ENCODE measurements at places on chromosomes 3 and 15.

DNA sequence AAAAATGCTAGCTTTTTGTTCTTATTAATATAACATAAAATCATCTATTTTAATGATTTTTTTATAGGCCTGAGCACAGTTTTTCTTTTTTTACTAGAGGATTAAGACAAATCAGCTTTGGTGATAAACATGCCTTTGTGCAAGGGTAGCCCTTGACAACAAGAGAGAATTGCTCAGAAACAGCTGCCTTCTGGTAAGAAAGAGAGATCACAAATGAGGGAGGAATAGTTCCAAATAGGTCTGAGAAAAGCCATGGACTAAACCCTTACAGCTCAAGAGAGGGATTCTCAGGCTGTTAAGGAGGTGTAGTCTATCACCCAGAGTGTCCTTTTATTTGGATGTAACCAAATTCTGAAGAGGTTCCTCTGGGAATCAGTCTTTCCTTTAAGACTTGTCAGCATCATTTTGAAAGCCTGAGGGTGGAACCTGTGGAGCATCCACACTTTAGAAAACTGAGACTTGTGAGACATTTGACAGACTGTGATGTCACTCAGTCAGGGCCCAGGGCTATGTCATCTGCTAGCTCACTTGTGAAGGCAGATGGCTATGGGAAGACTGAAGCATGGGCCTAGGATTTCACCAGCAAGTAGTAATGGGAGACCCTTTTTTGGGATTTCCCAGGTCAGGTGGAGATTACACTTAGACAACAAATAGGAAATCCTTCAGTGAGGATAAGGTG lies 102.9 kb upstream of the KCNAB1 start:
- no peak for DNase-seq

DNA sequence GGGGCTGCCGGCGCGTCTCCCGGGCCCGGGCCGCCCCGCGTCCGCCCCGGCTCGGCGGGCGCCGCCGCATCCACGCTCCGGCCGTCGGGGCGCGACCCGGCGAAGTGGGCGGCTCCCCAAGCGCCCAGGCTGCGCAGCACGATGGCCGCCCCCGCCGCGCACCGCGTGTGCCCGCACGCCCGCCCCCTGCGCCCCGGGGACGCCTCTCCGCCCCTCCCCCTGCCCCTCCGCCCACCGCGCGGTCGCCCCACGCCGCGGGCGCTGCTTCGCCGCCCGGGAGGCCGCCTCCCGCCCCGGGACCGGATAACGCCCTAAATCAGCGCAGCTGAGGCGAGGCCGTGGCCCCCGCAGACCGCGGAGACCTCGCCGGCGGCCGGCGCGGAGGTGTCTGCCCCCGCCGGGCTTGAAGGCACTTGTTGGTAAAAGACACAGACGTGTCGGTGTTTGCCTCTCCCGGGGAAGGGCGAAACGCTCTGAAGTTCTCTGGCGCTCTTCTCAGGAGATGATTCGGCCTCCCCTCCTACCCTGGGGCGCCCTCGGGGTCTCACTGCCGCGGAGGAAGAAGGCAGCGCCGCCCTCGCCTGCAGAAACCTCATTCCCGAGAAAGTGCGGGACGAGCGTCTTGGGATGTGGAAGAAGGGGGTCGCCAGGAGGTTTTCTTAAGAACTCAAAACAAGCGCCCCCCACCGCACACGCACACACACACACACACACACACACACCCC lies at the start of gene BNC1:
Gene BNC1, minus strand, starts transcription at position 106 of the 725 bp plus-strand sequence. Its CDS starts 36 bp downstream, at position 70.
- DNase-seq, result no peak

DNA sequence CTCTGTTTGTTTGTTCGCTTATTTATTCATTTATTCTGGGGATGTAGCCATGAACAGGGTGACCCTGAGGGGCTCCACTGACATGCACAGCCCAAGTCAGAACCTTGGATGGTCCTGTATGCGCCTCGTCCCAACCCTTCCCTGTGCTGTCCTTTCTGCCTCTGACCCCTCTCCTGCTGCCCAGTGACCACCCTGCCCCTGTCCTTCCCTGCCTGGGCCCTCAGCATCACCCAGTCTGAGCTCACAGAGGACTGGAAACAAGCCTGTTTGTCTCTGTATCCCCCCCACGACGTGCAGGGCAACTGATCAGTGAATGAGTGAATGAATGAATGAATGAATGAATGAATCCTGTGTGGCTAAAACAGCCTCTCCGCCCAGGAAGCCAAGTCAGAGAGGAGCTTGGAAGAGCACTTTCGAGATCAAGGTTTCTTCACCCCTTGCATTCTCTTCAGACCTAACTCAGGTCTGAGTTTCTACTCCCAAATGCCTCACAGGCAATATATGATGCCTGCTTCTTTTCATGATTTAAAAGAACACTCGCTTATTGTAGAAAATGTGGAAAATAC lies 157.7 kb downstream of the SMAD6 start:
- no peak for DNase-seq

DNA sequence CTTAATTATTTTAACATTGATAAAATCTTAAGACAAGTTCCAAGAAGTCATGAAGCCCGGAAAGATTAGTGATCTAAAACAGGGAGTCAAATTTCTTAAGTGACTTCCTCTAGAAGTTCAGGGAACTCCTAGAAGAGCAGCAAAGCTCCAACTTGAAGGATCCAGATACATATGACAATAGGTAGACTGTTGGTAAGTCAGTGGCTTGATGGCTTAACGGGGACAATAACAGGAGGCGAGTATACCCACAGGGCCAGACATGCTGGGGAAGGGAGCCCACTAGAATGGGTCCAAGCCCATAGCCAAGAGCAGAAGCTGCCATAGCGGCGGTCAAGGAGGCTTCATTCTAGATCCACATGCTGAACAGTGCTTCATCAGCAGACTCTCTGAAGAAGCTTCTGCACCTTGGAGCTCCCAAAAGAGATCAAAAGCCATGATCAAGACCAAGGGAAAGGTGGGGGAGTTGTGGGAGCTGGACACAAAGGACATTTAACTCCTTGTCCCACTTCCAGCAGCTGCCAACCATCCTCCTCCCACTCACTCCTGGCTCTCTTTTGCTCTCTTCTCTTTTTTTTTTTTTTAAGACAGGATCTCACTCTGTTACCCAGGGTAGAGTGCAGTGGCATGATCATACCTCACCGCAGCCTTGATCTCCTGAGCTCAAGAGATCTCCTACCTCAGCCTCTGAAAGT lies 10.2 kb upstream of the CA12 start:
- DNase-seq, result no peak

GRCh38 chr3:42829083-42829627 lies 19.9 kb downstream of the ACKR2 start:
- no peak for DNase-seq

- DNase-seq, result no peak
Observed at GRCh38 chr3:136750209-136750896, 1.8 kb downstream of the STAG1 start.

DNA sequence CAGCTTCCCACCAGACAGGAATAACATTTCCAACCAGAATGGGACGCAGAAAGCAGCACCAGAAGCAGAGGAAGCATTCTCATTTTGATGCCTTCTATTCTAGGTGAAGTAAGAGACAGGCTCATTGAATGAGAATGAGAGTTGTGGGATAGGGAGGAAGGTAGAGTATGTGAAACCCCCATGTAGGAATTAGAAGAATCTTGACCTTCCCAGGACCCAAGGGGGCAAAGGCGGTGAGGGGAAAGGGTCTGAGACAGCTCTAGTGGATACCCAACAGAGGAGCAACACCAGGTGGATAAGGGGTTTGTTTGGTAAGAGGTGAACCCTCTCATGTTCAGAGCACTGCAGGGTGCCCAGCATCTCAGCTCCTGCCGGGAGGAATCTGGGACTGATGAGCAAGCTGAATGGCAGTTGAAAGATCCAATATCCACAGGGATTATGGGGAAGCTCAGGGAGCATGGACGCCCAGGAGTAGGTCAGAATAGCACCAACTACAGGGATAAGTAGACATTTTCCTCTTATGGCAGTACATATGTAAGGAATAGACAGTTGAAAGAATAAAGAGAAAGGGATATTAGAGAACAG lies 77.0 kb downstream of the PLCL2 start:
- DNase-seq, result no peak

GRCh38 chr15:48609486-48609885 lies 36.0 kb downstream of the FBN1 start:
- DNase-seq, result no peak

- DNase-seq, result no peak
Observed at GRCh38 chr3:179016979-179017670, 54.5 kb downstream of the ZMAT3 start.

DNA sequence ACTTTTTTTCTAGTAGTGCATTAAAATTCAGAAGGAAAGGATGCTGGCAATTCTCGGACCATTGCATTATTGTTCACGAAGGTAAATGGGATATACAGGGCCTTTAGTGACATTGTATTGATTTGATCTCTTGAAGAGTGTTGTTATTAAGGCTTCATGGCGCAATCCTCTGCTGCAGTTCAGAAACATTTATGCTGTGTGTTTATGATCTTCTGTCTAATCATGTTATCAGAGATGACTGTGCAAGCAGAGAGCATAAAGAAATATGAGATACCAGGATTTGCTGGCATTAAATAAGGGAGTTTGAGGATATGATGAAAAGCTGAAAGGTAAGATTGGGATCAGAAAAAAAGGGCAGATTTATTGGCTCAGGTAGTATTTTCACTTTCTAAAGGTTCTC lies 180.6 kb downstream of the EPHA6 start:
- DNase-seq, result no peak

DNA sequence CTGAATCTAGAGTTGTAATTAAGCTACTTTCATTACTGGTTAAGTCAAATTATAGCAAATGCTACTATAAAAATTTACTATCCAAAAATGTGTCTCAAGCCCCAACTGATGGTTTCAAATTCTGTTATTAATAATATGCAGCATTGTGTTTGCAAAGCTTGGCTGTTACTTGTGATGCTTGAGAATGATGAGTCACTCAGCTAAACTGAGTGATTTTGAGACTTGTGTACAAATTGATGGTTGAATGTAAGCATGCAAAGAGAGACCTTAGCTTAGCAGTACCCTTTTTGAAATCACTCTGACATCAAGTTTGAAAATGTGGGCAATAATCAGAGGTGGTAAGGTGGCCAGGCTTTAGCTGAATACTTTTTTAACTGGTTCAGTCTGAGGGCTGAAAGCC lies 27.6 kb downstream of the OPA1 start:
- DNase-seq, result no peak

- no peak for DNase-seq
Observed at GRCh38 chr15:69751566-69751965, 298.9 kb downstream of the RPLP1 start.

GRCh38 chr3:5366746-5367145 lies 179.2 kb downstream of the EDEM1 start:
- no peak for DNase-seq

- no peak for DNase-seq
Observed at GRCh38 chr3:183548262-183548769, 7.2 kb downstream of the KLHL6 start.

GRCh38 chr3:130557336-130558035 lies 40.5 kb downstream of the COL6A6 start:
- DNase-seq, result no peak
